ENCODE measurements at places on chromosomes 4 and X.

DNA sequence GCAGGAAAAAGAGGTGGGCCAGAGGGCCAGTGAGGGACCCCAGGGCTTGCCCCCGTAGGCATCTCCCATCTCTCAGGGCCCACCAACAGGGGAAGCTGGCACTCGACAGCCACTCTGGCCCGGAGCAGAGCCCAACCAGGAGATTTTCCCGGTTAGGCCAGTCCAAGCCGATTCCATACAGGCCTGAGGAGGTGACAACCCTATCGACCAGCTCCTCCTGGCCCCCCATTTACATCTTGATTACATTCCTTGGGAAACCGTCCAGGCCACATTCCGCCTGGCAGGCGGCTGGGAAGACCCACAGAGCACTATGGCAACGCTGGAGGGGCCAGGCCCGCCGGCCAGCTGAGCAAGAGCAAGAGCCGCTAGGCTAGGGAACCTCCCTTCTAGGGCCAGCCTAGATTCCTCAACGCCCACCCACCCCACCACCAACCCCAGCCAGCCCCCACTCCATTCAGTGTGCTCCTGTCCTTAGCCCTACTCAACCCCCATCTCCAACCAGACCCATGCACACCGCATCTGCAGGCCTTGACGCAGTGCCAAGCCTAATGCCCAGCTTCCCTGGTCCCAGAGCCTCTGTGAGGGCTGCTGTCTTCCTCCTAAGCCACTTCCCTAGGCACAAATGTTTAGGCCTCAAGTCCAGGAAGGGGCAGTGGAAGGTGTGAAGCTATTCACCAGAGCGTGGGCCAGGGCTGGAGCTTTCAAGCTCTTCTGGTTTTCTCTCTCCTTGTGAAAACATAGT is 161.2 kb downstream of the EFNB1 start:
- H3K4me1 ChIP-seq = peaks cover 28% of the 10 kb centered on the region
- no peak for DNase-seq
- no peaks in the 10 kb centered on the region for H3K27me3 ChIP-seq
- H3K4me3 ChIP-seq = no peak overlapping the region

DNA sequence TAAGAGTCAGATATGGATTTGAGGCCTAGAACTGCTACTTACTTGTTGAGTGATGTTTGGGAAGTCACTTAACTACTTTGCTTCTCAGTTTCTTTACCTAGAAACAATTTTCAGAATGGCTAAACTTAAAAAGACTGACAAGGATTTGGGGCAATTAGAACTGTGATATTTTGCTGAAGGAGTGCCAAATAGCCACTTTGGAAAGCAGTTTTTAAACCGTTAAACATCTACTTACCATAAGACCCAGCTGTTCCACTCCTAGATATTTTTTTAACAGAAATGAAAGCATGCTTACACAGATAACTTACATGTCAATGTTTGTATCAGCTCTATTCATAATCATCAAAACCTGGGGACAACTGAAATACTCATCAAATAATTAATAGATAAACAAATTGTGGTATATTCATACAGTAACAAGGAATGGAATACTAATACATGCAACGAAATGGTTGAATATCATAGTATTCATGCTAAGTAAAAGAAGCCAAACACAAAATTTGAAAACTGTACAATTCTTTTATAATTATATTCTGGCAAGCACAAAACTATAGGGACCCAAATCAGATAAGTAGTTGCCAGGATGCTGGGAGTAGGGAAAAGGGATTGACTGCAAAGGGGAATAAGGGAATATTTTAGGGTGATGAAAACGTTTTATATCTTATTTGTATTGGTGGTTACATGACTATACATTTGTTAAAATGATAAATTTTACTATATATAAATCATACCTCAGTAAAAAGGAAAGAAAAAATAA is 24.0 kb downstream of the RPA4 start:
- H3K4me3 ChIP-seq = no peak overlapping the region
- H3K36me3 ChIP-seq = no peaks in the 10 kb centered on the region
- no peaks in the 10 kb centered on the region for H3K27me3 ChIP-seq
- no peak for DNase-seq
- no peak overlapping the region for H3K27ac ChIP-seq
- no peaks in the 10 kb centered on the region for H3K4me1 ChIP-seq

GRCh38 chr4:153497091-153497531 is 31.0 kb downstream of the TMEM131L start:
- no peak for DNase-seq
- no peaks in the 10 kb centered on the region for H3K27me3 ChIP-seq
- H3K4me3 ChIP-seq = no peak overlapping the region
- peak overlapping the region; percentile 68 for H3K27ac ChIP-seq
- H3K4me1 ChIP-seq = no peaks in the 10 kb centered on the region

DNA sequence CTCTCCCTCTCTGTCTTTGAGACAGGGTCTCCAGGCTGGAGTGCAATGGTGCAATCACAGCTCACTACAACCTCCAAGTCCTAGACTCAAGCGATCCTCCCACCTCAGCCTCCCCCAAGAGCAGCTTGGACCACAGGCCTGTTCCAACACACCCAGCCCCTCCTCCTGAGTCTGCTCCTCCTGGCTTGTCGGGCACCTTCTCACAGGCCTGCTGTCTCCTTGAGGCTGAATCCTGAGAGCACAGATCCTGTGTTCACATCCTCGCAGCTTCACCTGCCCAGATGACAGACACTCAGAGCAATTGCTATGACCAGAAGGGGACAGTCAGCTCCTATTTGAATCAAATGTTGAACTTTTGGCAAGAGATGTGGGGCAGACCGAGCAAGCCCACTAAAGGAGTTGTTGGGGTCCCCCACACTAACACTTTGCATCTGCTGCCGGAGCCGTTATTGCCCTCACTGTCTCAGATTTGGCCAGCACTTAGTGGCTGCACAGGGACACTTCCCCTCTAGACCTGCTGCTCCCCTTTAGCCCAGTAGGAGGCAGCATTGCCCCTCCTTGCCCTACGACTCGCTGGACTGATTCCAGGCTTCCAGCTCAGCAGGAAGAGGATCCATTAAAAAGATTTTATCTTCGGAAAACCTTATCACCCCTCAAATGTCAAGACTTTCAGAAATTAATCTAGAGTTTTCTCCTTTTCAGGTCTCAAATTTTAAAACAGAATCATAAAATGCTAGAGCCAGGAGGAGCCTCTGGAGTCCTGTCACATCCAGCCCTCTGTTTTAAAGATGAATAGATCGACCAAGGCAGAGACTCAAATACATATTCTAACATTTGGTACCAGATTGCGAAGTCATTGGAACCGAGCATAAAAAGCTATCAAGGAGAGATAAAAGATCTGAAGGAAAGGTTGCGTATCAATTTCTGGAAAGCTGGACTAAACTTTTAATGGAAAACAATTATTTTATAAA is 113.7 kb downstream of the USP46 start:
- no peak overlapping the region for H3K4me3 ChIP-seq
- no peak overlapping the region for H3K27ac ChIP-seq
- H3K36me3 ChIP-seq = no peaks in the 10 kb centered on the region
- peaks cover 14% of the 10 kb centered on the region for H3K4me1 ChIP-seq

- no peak overlapping the region for H3K4me3 ChIP-seq
- no peaks in the 10 kb centered on the region for H3K27me3 ChIP-seq
- H3K36me3 ChIP-seq = no peaks in the 10 kb centered on the region
- no peaks in the 10 kb centered on the region for H3K4me1 ChIP-seq
Measured at GRCh38 chrX:105461016-105461415, 240.5 kb upstream of the TEX13A start.

- no peak overlapping the region for H3K27ac ChIP-seq
- H3K4me3 ChIP-seq = no peak overlapping the region
- no peaks in the 10 kb centered on the region for H3K36me3 ChIP-seq
- no peaks in the 10 kb centered on the region for H3K27me3 ChIP-seq
- DNase-seq = no peak
Measured at GRCh38 chr4:76659103-76659490, 224.1 kb downstream of the SHROOM3 start.

DNA sequence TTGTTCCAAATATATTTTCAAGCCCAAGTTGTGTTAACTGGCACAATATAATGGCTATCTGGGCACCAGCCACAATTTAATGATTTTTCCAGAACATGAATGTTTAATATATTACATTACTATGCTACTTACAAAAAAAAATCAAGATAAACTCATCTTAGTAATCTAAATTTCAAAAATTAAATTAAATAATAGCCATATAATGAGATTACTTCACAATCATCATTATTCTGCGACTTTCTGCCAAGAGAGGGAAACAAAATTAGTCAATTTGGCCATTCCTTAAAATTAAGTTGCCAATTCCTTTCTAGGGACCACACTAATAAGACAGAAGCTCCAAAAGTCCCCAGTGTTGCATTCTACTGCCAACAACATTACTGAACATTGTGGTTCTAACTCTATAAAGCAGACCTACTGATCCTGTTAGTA is 7.5 kb downstream of the NEK1 start:
- H3K36me3 ChIP-seq = peaks cover 13% of the 10 kb centered on the region
- peak overlapping the region; percentile 2 for H3K27ac ChIP-seq
- DNase-seq = no peak
- H3K4me3 ChIP-seq = no peak overlapping the region

DNA sequence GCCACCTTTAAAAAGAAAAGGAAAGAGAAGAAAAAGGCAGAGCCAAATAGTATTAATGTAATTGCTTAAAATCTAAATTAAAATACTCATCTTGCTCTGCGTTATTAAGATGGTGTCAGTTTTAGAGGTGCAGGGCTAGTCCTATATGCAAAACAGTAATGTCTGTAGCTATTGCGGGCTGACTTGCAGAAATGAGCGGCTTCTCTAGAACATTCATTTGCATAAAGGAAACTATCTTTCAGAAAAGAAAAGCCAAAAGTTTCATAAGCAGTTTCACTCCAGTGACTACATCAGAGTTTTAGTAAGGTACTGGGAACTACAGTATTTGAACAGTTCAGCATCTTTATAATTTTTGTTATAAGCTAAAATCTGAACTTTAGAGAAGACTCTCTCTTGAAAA is 6.0 kb downstream of the SMAD1 start:
- no peaks in the 10 kb centered on the region for H3K27me3 ChIP-seq
- H3K27ac ChIP-seq = no peak overlapping the region
- no peak for DNase-seq
- H3K36me3 ChIP-seq = no peaks in the 10 kb centered on the region

GRCh38 chrX:55240788-55241340 is 20.7 kb downstream of the PAGE5 start:
- H3K4me3 ChIP-seq = no peak overlapping the region
- H3K27ac ChIP-seq = no peak overlapping the region
- H3K4me1 ChIP-seq = no peaks in the 10 kb centered on the region

GRCh38 chrX:41900321-41900720 is 23.0 kb downstream of the CASK start:
- no peaks in the 10 kb centered on the region for H3K4me1 ChIP-seq
- no peaks in the 10 kb centered on the region for H3K36me3 ChIP-seq
- no peaks in the 10 kb centered on the region for H3K27me3 ChIP-seq
- H3K4me3 ChIP-seq = no peak overlapping the region
- no peak for DNase-seq

- no peaks in the 10 kb centered on the region for H3K36me3 ChIP-seq
- H3K27ac ChIP-seq = no peak overlapping the region
- no peaks in the 10 kb centered on the region for H3K4me1 ChIP-seq
Measured at GRCh38 chr4:58175024-58175423, 1064.8 kb upstream of the IGFBP7 start.

DNA sequence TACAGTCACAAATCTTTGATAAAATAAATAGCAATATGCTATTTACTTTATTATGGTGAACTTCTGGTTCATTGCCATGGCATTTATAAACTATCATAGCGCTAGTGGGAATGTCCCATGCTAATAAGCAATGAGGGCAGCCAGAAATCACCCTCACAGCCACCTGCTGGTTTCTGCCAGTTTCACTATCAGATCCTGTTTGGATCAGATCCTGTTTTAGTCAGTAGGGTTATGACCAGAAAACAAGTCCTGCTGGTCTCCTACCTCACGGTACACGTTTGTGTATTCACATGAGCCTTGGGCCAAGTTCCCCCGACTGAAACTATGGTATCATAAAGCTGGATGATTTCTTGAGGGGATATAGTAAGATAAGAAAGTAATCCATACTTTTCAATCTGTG is 17.7 kb downstream of the FOXR2 start:
- no peak overlapping the region for H3K27ac ChIP-seq
- H3K4me3 ChIP-seq = no peak overlapping the region
- H3K36me3 ChIP-seq = no peaks in the 10 kb centered on the region
- H3K4me1 ChIP-seq = no peaks in the 10 kb centered on the region

- H3K27me3 ChIP-seq = no peaks in the 10 kb centered on the region
- no peaks in the 10 kb centered on the region for H3K4me1 ChIP-seq
- DNase-seq = no peak
- no peak overlapping the region for H3K4me3 ChIP-seq
Measured at GRCh38 chrX:129797251-129797906, 17.6 kb downstream of the SASH3 start.

- no peak for DNase-seq
- H3K4me1 ChIP-seq = peaks cover 47% of the 10 kb centered on the region
- no peaks in the 10 kb centered on the region for H3K27me3 ChIP-seq
- H3K27ac ChIP-seq = no peak overlapping the region
Measured at GRCh38 chr4:77009511-77010115, 60.1 kb downstream of the SEPTIN11 start.

GRCh38 chrX:10104958-10105658 is 51.7 kb upstream of the CLCN4 start:
- peak overlapping the region; percentile 69 for H3K27ac ChIP-seq
- no peak for DNase-seq
- peaks cover 4% of the 10 kb centered on the region for H3K36me3 ChIP-seq
- no peaks in the 10 kb centered on the region for H3K27me3 ChIP-seq

DNA sequence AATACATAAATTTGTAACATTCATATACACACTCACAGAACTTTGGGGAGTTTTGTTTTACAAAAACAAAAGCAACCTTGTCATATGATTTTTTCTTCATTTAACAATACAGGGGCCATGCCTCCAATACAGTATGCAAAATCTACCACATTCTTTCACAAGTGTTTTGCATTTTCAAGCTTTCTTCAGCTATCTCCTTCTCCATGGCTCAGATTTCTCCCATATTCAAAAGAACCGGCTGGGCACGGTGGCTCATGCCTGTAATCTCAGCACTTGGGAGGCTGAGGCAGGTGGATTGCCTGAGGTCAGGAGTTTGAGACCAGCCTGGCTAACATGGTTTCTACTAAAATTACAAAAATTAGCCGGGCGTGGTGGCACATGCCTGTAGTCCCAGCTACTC is 4.1 kb downstream of the TEX13B start:
- no peaks in the 10 kb centered on the region for H3K36me3 ChIP-seq
- no peaks in the 10 kb centered on the region for H3K4me1 ChIP-seq
- no peak for DNase-seq
- H3K27ac ChIP-seq = no peak overlapping the region

GRCh38 chr4:95546866-95547714 is 1.7 kb downstream of the UNC5C start:
- H3K27ac ChIP-seq = peak overlapping the region; percentile 81
- H3K4me1 ChIP-seq = no peaks in the 10 kb centered on the region
- H3K4me3 ChIP-seq = peak overlapping the region; percentile 53
- peaks cover 5% of the 10 kb centered on the region for H3K27me3 ChIP-seq
- no peak for DNase-seq

- H3K27ac ChIP-seq = no peak overlapping the region
- no peaks in the 10 kb centered on the region for H3K4me1 ChIP-seq
Measured at GRCh38 chr4:69858690-69859089, 1.3 kb downstream of the SULT1E1 start.

- H3K36me3 ChIP-seq = peaks cover 6% of the 10 kb centered on the region
- H3K4me1 ChIP-seq = no peaks in the 10 kb centered on the region
- DNase-seq = no peak
- H3K27ac ChIP-seq = no peak overlapping the region
Measured at GRCh38 chr4:88465653-88466192, 8.8 kb downstream of the HERC5 start.

All from right atrium auricular region (tissue), 2 donors.